ENCODE measurements at places on chromosomes 4 and X.

DNA sequence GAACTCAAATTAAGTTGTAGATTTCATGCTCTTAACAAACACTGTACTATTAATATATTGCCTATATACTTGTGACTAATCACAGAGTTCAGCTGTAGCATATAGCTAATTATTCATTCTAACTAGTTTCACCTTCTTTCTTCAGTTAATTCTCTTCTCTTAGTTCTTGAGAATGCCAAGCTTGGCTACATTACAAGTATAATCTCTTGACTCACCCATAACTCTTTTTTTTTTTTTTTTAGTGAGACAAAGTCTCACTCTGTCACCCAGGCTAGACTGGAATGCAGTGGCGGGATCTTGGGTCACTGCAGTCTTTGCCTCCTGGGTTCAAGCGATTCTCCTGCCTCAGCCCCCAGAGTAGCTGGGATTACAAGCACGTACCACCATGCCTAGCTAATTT lies 5.4 kb downstream of the KLHL5 start:
- no peak for DNase-seq

DNA sequence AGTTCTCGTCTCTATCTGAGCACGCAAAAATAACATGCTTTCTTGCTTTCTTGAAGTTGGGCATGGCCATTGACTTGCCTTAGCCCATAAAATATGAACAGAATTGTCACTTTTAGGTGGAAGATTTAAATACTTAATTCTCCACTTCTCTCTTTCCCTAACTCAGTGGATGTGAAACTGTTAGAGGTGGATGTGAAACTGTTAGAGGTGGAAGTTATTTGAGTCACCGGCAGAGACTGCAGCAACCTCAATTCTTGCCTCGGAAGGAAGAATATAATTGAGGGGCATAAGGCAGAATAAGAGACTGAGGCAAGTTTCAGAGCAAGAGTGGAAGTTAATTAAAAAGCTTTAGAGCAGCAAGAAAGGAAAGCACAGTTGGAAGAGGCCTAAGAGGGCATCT lies 2.8 kb upstream of the PARM1 start:
- no peak for DNase-seq

DNA sequence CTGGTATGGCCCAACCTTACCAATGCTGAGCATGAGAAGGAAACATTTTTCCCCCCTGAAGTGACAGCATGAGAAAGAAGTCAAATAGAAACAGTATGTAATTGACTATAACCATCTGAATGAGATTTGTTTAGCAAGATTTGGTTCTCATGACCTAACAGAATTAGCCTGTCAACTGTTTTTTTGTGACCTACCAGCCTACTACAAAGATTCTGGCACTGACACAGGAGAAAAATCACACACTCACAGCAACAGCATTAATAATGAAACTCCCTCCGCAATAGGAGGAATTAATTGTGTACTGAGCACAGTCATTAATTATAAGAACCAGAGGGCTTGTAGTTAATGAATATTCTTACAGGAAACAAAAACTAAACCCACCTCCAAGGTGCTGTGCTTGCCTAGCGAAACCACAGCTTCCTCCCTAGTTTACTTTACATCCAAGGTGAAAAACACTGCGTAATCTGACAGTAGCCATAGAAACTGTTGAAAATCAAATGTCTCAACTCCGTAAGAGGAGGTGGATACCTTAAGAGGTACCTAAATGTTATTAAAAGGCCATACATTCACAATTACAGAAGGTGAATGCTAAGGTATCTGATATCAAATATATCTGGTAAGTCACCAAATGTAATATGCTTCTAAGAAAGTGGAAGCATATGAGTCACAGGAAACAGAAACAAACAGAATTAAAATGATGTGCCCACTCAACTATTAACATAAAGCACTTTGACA lies 34.9 kb downstream of the MMRN1 start:
- no peak for DNase-seq

- DNase-seq, result no peak
These were observed 35.0 kb downstream of the INTU start for GRCh38 chr4:127667772-127668171.

DNA sequence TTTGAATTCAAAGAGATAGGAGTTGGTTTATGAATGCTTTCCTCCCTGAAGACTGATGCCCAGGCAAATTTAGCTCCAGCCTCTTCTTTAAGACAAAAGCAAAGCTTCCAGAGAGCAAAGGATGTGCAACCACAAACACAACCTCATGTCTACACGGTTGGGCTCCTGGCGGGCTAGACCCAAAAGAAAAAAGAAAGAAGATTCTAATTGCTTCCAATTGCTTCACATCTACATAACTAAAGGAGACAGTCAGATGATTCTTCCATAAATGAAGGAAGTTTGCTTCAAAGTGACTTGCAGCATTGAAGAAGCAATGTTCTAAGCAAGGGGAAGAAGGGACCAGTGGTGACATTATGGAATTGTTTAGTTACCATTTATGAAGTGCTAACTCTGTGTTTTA lies 1603.0 kb upstream of the TENM3 start:
- no peak for DNase-seq

DNA sequence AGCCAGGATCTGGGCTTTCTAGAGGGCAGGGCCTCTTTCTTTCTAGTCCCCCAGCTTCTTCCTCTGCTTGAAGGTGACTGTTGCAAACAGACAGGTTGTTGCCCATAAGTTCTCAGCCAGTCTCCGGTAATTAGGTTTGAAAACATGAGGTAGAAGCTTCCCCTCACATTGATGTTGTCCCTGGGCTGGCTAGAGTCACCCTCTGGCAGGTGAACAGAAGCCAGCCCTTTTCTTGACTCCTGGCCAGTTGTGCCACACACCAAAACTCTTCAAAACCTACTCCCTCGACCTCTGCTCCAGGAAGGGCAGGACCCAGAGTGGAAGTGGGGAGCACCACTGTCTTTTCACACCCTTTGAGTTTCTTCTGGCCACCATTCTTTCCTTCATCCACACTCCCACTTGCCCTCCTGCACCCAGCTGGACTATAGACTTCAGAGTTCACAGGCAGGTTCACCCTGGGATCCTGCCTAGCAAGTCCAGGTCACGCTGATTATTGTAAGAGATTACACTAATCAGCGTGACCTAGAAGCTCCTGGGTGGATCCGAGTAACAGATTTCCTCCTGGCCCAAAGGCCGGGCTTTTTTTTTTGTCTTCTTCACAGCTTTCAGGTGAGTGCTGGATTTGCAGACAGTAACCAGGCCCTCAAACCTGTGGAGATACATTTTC lies 37.4 kb upstream of the ARHGAP6 start:
- DNase-seq, result no peak

- no peak for DNase-seq
These were observed 61.3 kb downstream of the NPNT start for GRCh38 chr4:105956569-105956968.

GRCh38 chr4:2222838-2223237 lies 19.1 kb downstream of the HAUS3 start:
- no peak for DNase-seq

DNA sequence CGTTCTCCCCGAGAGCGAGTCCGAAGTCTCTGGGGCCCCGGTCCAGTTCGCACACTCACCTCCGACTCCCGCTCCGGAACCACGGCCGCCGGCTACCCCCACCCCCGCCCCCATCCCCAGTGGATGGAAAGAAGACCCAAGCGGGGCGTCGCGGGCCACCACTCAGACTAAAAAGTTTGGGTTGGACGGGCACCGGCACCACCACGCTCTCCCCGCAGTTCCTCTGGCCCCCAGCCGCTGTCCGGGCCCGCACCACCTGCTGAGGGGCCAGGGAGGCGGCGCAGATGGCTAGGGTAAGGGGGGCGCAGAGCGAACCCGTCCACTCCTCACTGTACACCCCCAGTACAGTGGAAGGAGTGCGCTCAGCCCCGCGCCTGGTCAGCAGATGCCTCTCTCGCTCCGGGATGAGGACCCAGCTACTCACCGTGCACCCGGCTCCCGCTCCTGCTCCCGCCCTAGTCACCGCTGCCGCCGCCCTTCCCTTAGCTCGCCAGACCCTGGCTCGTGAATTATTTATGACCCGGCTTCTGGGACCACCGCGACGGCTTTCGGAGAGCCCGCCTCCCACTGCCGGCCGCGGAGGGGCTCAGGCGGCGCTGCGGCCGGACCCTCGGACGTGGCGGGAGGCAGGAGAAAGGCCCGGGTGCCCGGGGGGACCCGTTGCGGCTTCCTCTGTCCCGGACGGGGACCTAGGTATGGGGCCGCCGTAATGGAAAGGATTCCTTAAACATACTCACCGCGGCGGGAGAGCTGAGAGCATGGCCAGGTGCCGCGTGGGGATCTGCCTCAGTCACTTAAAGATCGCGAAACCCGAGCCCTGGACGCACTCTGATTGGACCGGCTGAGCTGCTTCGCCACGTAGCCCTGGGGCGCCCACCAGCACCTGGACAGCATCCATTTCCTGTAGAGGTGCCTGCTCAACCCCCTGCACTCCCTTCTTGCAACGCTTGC lies at the start of gene PROM1:
TSS of gene PROM1 (minus strand) at position 783 of the 951 bp plus-strand sequence. CDS start 8,117 bp downstream, outside the sequence.
- no peak for DNase-seq

DNA sequence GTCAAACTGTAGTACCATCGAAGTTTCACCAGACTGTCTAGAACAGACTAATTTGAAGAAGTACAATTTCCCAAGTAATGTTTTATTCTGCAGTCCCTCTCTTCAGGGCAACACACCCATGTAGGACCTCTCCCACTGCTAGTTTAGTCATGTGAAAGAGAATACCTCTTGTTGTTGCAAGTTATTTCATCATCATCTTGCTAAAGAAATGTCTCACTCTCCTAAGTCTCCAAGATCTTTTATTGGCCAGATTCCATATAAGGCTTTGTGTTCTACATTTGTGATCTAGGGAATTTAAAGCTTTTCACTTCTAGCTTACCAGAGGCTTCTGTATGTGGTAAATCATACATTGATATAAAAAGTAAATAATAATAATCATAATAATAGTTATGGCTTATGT lies 745.3 kb upstream of the MAGEB2 start:
- no peak for DNase-seq

Measured in brain pericyte (primary cell).